ENCODE measurements at places on chromosomes 13 and 19.

DNA sequence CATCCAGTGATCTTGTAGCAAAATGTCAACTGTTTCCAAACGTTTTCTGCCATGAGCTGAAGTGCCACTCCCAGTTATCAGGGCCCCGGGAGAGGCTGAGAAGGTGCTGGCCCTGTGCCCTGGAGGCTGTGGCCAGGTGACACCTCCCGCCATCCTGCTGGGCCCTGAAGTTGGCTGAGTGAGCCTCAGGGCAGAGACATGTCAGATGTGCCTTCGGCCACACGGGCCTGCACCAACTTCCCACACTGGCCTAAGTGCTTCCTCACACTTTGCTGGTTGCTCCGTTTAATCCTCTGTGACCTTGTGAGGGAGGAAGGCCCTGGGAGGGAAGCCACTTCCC, 4.8 kb downstream of the ADPRHL1 start:
- no peak for DNase-seq

DNA sequence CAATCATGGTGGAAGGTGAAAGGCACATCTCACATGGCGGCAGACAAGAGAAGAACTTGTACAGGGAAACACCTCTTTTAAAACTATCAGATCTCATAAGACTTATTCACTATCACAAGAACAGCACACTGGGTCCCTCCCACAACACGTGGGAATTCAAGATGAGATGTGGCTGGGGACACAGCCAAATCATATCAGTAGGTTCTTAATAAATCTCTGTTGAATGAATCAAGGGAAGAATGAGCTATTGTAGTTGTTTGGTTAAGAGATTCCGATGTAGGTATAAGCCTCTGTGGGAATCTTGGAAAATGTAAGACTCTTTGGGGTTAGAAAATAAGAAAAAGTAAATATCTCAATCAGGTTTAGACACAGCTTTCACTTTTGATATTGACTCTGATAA, 400.2 kb downstream of the KCNRG start:
- DNase-seq: peak; percentile 67

- peak; percentile 46 for DNase-seq
Measured at GRCh38 chr13:67224148-67224846, 5.8 kb downstream of the PCDH9 start.

GRCh38 chr13:45328661-45329111, 12.3 kb downstream of the TPT1 start:
- DNase-seq: peak; percentile 42

- no peak for DNase-seq
Measured at GRCh38 chr13:89310943-89311672, 1639.9 kb downstream of the SLITRK5 start.

DNA sequence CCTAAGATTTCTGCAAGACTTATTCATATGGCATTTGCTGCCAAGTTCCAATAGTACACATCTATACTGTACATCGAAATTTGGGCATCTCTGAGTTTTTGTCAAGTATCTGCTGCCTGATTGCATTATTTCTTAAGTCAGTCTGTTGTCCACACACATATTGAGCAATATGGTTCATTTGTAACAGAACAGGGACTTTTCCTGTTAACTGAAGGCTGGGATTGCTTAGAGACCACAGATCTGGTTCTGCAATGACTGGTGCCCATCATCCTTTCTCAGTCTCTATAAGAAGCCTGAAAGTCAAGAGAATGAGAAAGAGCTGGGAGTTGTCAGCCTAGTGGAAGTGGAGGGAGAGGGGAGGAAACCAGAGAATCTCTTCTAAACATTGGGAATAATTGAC, 22.5 kb upstream of the MYCBP2 start:
- no peak for DNase-seq

DNA sequence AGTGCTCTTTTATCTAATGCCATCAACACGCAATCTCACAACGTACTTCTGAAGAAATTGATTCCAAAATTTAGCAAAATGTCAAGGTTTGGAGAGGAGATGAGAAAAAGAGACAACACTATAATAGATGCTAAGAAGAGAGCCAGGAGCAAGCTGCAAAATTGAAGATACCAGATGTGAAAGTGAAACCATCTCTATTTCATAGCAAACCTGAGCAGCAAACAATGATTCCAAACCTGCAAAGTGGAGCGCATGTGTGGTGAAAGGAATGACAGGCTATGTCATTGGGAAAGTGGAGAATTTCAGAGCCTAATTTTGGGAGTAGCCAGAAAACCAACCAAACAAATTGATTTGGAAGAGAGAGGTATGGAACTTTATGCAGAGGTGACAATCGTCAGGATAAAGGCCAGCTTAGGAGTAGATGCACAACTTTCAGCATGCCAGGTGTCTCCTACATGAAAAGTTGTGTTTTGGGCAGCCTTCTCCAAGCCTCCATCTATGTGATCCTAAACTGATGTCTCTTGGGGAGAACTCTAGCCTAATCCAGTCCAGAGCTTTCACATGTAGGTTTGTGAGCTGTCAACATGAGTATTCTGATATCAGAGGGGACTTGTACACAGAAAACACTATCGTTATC, 158.4 kb upstream of the FNDC3A start:
- no peak for DNase-seq

- no peak for DNase-seq
Measured at GRCh38 chr13:96473526-96474180, 383.7 kb downstream of the HS6ST3 start.

- DNase-seq: no peak
Measured at GRCh38 chr19:31258211-31259052, 90.8 kb downstream of the TSHZ3 start.

DNA sequence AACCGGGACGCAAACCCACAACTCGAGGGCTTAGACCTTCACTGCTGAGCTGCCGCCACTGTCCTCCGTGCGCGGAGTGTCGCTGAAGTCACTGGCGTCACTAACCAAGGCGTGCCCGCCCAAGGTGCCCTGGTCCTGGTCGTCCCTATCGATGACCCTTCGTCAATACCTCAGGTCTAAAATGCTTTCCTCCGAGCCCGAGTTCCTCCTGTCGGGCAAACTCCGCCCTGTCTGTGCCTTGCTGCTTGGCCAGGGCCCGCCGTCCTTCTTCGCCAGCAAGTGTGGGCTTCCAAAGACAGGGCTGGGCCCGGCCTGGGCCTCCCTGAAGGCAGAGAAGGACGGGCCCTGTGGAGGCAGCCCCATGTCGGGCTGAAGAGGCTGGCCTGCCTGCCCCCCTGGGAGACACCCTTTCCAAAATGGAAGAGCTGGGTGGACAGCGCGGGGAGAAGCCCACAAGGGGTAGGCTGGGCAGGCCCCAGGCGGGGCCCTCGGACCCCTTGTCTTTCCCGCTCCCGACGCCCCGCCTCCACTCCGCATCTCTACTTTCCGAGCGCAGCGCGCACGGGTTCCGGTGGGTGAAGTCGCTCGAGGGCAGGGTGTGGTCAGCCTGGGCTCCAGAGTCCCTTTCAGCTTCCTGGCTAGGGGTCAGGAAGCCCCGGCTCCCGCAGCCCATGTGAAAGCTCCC, 13.4 kb downstream of the RB1 start:
- no peak for DNase-seq

DNA sequence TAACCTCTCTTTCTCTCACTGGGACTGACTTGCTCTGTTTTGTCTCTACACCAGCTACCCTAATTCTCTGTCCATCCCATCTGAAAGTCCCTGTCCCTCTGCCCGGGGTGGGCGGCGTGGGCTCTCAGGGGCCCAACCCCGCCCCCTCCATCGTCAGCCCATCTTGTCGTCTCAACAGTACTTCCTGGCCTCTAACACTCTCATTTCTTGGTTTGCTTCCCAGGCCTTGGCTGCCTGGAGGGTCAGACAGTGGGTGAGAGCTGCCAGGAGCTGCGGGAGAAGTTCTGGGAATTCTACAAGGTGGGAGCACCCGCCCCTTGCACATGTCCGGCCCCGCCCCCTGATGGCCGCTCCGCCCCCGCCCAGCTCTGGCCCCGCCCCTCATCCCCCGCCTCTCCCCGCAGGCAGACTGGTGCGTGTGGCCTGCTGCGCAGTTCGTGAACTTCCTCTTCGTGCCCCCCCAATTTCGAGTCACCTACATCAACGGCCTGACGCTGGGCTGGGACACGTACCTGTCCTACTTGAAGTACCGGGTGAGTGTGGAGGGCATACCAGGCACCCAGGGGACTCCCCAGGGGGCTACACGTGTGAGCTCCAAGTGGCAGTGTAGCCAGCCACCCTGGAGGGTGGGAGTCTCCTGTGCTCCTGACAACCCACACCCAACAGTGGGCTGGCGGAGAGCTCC, 1.7 kb downstream of the MPV17L2 start:
- peak; percentile 76 for DNase-seq

DNA sequence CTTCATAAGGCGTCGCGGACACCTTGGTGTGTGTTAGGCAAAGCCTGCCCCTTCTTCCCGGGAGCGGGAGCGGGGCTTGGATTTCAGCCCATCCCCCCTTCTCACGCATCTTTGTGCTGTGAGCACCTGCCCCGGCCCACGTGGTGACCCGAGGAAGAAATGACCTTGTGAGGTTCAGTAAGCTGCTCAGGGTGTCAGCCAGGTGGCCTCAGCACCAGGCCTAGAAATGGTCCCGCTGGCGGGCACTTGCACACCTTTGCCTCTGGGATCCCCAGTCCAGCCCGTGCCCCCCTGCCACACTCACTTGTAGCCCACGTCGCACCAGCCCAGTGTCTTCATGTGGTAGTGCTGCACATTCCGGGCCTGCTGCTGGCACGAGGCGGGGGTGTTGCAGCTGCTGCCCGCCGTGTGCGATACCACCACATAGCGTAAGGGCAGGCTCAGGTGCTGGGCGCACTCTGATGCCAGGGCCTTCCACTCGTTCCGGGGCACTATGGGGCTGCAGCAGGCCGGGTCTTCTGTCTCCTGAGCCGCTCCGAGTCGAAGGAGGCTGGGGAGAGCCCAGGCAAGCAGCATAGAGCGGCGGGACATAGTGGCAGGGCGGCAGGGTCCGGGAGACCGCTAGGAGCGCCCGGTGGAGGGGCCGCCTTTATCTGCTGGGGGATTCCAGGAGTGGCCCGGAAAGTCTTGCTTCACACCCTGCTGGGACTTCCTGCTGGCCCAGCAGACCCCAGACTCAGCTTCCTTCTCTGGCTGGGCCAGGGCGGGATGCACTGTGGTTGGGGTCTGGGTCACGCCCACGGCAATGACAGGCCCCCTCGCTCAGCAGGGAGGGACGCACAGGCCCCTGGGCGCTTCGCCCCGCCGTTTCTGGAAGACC, at the start of gene PGLYRP1:
Gene PGLYRP1, minus strand, starts transcription at position 623 of the 880 bp plus-strand sequence. Its CDS starts 32 bp downstream, at position 591.
- no peak for DNase-seq

- no peak for DNase-seq
Measured at GRCh38 chr13:90205081-90205480, 1142.4 kb upstream of the MIR17HG start.

DNA sequence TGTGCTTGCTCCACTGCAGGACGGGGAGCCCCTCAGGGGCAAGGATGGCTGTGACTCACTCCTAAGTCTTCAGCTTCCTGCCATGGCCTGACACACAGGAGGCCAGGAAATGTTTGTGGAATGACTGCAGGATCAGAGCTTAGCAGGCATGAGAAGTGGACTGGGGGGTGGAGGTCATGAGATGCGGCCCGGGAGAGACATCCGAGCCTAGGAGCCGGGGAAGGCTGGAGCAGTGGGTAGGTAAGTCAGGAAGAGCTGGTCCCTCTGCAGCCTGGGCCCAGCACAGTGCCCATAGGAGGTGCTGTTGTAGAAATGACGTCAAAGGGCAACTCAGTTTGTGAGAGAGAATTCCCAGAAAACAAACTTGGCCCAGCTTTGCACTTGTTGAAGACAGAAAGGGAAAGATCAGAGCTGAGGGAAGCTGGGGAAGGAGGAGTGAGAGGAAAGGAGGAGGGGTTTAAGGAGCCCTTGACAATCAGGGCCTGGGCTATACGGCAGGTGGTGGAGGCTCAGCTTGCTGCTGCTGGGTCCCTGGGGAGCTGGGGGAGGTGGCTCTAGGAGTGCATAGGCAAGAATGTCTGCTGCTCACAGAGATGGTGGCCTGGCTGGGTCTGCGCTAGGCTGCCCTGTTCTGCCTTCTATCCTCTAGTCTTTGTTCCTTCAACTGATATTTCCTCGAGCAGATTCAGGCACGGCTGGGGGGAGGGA, 18.5 kb downstream of the POU2F2 start:
- peak; percentile 100 for DNase-seq

DNA sequence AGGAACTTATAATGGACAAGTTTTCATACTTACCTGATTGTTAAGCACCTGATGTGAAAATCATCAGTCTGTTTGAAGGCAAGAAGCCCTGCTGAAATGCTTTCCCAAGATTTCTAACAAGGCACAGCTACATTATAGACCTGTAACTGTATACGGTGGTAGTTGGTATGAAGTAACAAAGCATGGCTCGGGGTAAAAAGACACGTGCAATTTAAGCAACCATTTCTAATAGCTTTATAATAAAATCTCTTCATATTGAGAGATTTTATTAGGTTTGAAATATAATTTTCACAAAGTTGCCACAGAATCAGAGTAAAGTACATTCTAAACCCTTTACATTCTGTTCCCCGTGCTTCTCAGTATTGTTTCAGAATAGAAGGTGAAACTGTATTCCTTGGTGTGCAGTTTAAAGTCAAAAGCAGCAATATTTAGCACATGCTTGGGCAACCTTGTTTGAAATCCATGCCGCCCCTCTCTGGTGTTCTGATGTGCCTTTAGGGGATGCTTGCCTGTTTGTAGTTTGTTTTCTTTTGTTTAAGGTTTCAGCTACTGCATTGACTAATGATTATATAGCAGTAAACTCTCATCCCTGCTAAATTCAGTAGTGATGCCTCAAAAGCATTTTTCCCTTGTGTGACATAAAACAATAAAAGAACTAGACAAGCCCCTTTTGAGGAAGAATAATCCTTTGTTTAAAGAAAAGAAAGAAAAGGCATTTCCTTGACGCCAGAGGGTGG, 125.2 kb upstream of the OBI1 start:
- no peak for DNase-seq

DNA sequence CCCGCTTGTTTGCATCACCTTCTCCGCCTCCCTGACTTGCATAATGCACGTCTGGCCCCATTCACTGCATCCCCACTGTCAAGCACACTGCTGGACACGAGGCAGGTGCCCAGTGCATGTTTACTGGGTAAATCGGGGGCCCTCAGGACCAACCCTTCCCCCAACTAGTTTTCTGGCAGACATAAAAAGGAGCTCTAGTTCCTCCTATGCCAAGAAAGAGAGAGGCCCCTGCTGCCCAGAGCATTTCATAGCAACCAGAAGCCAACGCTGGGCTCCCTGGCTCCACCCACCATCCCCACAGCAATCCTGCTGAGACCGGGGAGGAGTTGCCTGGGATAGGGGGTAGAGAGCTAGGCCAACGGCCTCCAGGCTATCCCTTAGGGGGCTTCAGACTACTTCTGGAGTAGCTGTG, 23.2 kb downstream of the ANKRD27 start:
- no peak for DNase-seq

DNA sequence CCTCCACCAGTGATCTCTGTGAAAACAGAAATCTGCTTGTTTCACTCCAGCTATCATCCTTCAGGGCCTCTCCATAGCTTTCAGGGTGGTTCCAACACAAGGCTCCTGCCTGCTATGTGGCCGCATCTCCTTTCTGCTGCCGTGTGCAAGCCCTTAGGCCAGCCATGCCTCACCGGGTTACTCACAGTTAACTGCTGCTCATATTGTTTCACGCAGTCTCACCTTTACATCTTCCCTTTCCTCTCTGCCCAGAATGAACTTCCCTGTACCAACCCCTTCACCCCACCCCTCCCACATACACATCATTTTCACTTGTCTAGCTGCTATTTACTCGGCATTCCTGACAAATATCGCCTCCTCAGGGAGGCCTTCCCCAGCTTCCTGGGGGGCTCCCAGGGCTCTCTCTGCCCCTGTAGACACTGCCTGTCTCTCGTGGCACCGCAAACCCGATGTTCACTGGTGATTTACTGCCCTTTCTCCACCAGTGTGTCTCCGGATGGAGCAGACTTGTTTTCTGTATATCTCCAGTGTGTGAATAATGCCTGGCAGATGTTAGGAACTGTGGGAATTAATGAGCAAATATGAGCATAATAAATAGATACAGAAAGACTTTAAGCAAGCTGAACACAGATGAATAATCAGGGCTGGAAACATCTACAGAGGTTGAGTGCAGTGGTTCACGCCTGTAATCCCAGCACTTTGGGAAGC, 39.3 kb upstream of the GPR183 start:
- DNase-seq: no peak

Data from NCI-H226 (cell line).